ENCODE measurements at places on chromosomes 2 and 18.

- no peak for DNase-seq
Observed at GRCh38 chr18:5709476-5710095, 165.8 kb upstream of the EPB41L3 start.

DNA sequence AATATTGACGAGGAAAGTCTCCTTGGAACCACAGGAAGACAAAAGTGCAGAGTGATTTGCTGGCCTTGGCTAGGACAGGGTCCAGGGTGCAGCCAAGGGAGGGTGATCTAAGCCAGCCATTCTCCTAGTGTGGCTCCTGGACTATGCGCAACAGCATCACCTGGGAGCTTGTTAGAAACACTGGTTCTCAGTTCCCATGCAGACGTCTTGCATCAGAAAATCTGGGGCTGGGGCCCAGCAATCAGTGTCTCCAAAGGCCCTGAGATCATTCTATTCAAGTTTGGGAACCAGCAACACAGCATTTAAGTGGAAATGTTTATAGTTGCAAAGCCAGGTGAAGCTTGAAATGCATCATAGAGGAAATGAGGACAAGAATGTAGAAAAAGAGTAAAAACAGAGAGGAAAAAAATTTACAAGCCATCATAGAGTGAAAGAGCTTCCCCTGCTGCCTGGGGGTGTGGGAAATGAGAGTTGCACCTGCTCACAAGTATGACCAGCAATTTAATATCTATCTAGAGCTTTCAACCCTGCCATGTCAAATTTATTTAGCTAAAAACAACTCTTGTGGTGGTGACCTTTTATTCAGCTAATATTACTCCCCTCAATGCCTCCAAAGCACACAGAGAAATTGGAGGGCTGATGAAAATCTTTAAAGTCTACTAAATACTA, 54.4 kb upstream of the SEC11C start:
- DNase-seq = no peak

DNA sequence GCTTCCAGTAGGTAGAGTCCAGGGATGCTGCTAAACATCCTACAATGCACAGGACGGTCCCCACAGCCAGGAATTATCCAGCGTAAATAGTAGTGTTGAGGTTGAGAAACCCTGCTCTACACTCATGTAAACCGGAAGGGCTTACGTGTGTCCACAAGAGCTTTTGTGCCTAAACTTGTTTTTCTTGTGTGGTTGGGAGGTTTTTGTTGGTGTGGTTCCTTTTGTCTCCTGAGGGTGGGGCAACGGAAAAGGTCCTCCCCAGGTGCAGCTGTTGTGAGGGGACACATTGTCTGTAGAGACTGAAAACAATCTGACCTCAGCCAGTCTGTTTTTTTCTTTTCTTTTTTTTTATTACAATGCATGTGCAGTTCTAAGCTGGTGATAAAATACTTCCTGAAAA, 72.7 kb upstream of the MGAT5 start:
- DNase-seq = no peak

GRCh38 chr2:105763076-105763475, 18.4 kb downstream of the NCK2 start:
- DNase-seq = no peak

- peak; percentile 64 for DNase-seq
Observed at GRCh38 chr2:7672027-7672684, 754.9 kb downstream of the RNF144A start.

GRCh38 chr2:2823061-2823753, 492.1 kb upstream of the MYT1L start:
- DNase-seq = no peak

DNA sequence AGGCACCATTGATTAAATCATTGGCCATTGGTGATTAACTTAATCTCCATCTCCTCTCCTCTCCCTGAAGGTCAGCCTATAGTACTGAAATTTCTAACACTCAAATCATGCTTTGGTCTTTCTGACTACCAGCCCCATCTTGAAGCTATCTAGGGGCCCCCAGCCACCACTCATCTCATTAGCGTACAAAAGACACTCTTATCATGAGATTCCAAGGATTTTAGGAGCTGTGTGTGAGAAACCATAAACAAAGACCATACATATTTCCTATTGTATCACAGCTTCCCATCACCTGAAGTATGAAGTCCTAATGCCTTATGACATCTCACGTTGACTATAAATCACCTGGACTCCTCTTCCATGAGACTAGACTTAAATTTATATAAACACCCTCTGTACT, 94.0 kb upstream of the B3GNT2 start:
- no peak for DNase-seq

GRCh38 chr2:223863491-223863890, 26.1 kb upstream of the AP1S3 start:
- DNase-seq = no peak

DNA sequence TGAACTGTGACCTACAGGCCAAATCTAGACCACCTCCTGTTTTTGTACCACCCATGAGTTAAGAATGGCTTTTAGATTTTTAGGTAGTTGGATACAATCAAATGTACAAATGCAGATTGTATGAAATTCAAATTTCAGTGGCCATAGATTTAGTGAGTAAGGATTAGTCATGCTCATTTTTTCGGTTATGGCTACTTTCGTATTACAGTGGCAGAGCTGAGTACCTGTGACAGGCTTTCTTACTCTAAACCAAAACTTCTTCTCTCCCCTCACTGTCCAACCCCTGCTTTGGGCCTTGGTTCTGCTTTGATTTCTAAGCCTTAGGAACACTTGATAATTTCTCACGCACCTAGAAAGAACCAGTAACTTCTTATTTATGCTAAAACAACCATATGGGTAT, 82.1 kb downstream of the CDC42EP3 start:
- no peak for DNase-seq

DNA sequence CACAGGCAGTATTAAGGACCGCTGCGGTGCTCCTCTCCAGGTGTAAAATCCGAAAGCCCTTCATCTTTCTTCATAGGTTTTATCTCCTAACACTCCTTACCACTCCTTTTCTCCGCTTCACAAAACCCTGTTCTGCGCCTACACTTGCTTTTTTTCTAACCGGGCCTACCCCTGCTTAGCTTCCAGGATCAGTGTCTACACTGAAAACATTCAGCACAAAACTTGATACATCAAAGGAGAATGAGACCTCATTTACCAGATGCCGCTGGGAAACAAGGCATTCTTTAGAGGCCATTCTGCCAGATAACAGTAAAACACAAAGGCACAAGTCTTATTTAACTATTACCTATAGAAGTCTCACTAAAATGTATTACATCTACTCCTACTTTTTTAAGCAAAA, 13.1 kb downstream of the CHST10 start:
- no peak for DNase-seq

DNA sequence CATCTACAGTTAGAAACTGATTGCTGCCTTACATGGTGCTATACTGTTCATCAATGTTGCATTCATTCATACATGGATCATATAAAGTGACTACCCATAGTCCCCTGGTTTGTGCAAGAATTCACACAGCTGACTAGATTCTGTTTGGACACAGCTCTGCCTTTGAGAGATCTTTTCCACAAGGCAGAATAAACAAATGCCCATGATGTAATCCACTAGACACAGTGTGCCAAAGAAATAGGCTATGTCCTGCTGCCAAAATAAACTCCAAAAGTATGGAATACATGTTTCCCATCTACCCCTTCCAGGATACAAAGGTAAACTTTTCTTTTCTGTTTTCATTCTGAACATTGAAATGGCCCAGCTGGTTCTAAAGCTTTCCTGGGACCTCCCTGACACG, 269.4 kb upstream of the CHAC2 start:
- no peak for DNase-seq

DNA sequence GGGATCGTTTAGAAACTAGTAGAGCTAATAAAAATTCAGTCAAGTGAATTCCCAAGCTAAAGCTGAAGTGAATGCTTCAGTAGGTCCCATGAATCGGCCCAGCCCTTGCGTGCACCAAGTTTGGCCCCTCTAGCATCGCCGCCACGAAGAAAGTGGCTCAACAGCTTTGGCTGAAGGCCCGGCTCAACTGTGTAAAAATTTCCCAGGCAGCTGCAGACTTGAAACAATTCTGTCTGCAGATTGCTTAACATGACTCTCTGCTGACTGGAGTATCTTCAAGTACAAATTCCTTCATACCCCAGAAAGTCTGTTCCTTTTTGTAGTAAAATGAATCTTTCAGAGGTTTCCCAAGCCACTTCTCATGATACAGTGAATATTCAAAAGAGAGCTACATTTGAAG, 32.7 kb downstream of the ALMS1 start:
- no peak for DNase-seq

GRCh38 chr2:237858294-237859081, 935 bp upstream of the RAMP1 start:
- peak; percentile 23 for DNase-seq

DNA sequence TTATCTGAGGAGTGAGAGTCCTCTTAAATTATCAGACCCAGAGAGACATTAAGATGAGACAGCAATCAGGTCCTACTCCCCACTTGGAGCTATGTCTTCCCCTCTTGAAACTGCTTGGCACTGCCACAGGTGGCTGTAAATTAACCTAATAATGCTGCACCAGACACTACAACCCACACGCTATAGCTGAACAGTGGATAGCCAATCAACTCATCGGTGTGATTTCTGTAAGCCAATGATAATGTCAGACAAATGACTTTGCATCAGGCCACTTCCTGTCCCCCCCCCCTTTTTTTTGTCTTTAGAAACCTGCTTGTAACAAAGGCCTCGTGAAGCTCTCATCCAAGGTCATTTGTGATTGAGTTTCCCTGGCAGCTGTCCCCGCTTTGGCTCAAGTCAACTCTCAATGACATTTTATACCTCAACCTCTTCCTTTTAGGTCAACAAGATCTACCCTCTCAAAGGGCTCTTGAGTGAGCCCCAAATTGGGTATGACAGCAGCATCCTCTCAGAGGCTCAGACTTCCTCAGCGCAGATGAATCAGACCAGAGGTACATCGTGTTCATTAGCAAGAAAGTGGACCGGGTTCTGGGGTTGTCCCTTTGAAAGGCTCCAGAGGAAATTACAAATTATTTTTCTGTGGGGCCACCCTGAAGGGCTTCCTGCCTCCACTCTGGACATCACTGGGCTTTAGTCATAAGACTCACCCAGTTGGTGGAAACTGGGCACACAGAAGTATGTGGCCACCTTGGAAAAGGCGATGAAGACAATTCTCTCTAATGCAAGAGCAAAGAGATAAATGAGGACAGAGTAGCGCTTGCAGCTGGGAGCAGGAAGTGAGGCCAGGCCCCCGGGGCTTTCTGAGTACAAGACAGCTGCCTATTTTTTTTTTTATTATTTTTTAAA, 73.6 kb downstream of the COPS8 start:
- DNase-seq = no peak

GRCh38 chr2:13524492-13524891, 807.8 kb downstream of the TRIB2 start:
- no peak for DNase-seq

GRCh38 chr2:180647621-180648020, 332.8 kb upstream of the UBE2E3 start:
- DNase-seq = no peak

DNA sequence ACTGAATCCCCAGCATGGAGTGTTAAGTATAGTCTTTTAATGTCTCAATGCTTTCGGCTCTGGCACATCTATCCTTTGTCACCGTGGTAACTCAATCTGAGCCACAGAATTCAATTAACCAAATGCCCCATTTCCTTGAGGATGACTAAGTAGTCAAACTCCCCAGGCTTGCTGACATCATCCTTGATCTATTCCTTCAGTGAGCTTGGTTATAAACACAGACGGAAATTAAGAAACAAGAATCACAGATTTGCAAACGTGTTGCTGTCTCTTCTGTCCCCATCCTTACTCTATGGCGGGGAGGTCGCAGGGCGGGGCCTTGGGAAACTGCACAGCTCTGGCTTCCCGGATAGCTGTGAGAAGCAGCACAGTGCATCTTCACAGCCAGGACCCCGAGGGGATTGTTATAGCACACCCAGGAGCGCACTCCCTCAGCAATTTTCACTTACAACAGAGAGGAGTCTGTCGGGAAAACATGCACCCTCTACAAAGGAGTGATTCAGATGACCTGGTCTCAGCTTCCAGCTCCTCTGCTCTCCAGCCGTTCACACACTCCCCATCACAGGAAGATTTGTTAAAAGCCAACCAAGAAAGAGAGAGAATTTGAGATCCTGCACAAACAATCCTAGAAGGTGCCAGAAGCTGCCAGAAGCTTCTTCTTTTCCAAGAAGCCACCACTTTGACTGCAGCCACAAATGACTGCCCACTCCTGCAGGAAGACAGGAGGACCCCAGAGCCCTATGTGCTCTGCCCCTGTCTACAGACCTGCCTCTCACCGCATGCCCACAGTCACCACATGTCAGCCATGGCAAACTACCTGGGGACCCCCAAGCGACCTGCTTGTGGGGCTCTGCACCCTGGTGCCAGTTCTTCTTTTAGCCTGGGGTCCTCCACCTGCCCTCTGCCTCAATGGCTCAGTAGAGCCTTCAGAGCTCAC, 44.9 kb upstream of the YWHAQ start:
- DNase-seq = no peak

DNA sequence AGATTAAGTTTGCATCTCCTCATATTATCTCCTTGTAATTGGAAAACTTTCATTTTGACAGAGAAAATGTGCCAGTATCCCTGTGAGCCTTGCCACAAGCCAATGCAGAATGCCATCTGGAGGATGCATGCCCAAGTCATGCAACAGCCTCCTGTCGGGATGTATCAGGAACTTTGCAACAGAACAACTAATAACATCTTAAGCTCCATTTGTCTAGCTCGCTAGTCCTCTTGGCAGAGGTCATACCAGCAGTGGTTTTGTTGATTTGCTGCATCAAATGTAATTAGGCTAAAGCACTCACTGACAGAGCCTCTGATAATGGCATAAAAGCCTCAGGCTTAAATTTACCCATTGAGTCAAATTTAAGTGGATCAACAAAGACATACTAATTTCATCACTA, 125.8 kb downstream of the UBE2E3 start:
- DNase-seq = no peak

DNA sequence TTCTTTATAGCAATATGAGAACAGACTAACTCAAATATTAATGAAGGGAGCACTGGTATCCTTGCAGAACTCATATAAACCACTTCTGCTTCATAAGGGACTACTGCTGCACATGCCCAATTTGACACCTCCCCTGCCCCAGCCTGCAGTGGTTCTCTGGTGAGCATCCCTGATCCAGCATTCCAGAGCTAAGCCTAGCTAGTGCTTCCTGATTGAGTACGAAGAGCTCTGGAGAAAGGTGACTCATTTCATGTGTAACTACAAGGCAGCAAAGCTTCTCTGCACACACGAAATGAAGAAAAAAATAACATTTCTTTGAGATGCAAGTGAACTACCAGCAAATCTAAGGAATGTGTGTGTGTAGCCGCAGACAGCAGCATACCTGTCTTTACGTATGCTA, 22.8 kb upstream of the ADNP2 start:
- no peak for DNase-seq

GRCh38 chr2:177249038-177249437, 15.5 kb downstream of the NFE2L2 start:
- DNase-seq = no peak

DNA sequence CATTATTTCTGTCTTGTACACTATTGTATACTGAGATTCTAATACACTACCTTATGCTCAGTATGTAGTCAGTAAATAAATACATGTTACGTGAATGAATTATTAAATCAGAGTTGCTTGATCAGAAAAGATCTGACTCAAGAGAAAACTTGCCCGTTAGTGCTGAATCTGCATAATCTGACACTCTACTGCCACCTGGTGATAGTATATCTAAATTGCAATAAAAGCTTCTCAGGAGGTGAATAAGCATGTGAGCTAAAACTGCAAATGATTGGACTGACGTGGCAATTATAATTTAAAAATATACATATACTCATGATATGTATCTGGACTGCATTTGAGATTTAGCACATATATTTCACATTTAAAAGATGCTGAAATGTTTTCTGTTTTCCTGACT, 70.4 kb downstream of the KIAA1328 start:
- DNase-seq = no peak

All from stimulated activated CD4-positive, alpha-beta T cell treated with anti-CD3 and anti-CD28 coated beads, Interleukin-12 subunit alpha, Interleukin-12 subunit beta, amount 100 ng/mL, for 24 hours (primary cell).